ENCODE measurements at places on chromosomes 6 and 20.

DNA sequence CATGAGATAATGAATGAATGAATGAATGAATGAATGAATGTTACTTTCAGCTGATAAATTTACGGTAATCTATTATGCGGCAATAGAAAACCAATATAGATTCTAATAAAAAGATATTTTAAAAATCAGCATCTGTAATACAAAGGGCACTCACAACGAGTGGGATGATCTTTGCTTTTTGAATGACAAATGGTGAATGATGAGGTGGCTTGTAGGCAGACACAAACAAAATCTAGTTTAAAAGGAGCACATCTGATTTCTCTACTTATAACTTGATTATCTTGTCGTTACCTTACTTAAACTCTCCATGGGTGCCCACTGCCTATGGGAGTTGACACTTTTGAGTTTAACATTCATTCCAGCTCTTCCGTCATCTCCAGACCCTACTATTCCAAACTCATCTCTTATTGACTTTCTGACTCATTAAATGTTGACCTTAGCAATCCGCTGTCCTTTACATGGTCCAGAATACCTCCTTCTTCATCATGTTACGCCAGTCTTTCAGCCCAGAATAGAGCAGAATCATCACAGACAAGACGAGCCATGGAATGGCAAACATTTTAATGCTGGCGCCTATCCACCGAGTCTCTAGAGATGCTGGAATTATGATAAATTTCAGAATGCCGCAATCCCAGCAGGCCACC lies 41.3 kb downstream of the NHLRC1 start:
- no peak for DNase-seq

DNA sequence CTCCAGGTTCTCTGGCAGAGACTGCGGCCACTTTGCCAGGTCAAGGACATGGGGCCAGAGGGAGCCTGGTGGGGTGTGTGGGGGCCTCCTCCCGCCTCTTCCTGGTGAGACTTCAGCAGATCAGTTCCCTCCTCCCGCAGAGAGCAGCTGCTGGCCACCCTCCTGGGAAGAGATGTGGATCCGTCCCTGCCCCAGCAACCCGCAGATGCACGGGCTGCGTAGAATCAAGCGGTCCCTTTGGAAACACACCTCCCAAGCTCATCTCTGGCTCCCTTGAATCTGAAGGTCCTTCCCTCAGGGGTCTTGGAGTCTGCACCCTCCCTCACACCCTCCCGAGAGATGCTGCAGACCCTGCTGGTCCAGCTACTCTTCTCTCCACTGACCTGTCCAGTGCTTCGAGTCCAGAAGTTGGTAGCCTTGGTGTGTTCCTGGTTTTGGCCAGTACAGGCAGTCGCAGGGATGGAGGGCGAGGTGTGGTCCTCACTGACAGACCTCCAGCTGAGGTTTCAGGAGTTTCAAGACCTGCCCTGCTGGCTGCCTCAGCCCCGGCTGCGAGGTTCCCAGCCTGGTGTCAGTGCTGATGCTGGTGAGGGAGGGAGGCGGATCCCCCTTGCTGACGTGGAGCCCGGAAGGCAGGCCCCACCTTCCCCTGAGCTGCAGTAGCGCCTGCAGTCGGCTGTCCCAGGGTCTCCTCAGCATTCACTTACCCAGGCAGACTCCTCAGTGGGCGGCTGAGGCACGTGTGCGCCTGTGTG lies at the start of gene NPBWR2:
Gene NPBWR2, minus strand, starts transcription at position 585 of the 755 bp plus-strand sequence. CDS start 734 bp downstream, outside the sequence.
- DNase-seq = no peak

- no peak for DNase-seq
Observed at GRCh38 chr6:74720923-74721322, 484.9 kb downstream of the COL12A1 start.

- peak; percentile 8 for DNase-seq
Observed at GRCh38 chr6:72182337-72183246, 296.2 kb downstream of the RIMS1 start.

GRCh38 chr6:12012038-12012557 lies at the start of gene HIVEP1:
Gene HIVEP1, plus strand, starts transcription at chr6:12012312. Its CDS starts 3,317 bp downstream, at chr6:12015629.
- peak; percentile 43 for DNase-seq

DNA sequence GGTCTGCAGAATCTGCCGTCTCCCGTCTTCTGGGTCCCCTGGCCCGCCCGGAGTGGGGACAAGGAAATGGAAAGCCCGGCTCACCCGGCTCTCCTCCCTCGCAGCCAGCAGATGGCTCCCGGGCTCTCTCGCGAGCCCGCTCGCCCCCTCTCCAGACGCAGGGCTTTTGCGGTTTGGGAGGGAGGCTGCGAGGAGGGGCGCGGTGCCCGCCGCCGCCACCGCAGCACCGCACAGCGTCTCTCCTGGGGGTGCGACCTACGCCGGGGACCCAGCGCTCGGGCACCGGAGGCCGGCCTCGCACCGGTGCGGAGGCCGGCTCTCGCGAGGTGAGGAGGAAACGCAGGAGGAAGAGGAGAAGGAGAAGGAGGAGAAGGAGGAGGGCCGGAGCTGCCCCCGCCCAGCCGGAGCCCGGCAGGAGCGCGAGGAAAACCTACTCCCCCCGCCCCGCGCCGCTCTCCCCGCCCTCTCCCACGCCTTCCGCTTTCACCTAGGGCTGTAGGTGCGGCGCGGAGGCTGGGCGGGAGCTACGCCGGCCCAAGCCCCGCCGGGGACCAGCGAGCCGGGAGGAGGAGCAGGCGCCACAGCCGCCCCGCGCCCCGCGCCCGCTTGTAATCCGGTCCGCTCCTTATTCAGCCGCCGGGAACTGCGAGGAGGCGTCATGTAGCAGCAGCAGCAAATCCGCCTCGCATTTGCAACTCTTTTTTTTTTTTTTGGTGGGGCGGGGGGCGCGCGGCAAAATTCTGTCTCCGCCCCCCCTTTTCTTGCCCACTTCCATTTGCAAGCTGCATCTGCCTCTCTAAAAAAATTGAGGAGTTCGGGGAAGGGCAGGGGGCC lies at the start of gene CARMIL1:
Gene CARMIL1, plus strand, starts transcription at position 461 of the 834 bp plus-strand sequence. CDS start 422 bp downstream, outside the sequence.
- DNase-seq = peak; percentile 77

DNA sequence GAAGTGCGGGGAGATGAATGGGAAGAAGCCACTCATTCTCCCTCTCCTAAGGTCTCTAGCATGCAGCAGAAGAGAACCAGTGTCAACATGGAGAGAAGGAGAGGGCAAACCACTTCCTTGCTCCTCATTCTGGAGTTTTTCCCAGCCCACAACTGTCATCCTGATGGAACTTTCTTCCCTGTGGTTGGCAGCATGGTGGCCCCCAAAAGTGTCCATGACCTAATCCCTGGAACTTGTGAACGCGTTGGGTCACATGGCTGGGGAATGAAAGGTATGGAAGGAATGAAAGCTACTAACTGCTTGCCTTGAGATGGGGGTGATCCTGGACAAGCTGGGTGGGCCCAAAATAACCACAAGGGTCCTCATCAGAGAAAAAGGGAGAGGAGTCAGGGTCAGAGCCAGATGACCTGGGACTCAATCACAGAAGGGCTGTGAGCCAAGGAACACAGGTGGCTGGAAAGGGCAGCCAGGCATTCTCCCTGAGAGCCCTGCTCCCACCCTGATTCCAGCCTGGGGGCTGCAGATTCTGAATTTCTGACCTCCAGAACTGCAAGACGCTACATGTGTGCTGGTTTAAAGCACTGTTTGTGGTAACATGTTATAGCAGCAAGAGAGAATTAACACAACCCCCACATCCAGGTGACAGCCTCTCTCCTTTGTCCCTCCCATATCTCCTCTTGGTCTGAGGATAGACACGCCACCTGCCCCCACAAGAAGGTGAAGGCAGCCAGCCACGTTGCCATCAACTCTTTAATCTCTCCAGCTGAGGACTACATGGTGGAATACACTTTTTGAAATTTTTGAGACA lies 63.2 kb downstream of the PYGB start:
- DNase-seq = no peak

GRCh38 chr6:3013486-3013885 lies 13.8 kb downstream of the NQO2 start:
- DNase-seq = no peak

DNA sequence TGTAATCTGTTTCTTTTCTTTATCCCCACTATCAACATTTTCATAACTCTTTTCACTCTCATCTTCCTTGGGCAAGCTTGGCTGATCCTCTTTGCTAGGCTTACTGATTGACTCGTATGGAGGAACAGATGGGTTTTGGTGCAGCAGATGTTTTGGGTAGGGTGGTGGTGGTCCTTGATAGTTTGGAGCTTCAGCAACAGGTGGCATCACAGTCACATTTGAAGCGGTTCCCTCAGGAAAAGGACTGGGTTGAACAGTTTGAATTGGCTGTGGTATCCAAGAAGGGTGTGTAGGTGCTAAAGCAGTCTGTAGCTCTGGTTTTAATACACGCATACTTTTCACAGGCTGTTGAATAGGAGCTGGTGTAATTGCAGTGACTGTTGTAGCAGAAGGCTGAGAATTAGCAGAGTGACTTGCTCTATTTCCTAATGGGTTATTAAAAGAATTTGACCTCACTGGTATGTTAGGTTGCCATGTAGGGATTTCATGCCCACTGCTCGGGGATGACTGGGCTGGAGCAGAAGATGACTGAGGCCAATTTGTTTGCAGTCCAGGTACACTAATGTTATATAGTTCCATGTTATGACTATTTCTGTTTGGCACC lies 34.5 kb downstream of the LATS1 start:
- no peak for DNase-seq

- DNase-seq = no peak
Observed at GRCh38 chr6:132053511-132053910, 102.3 kb upstream of the CCN2 start.

GRCh38 chr6:13044390-13044789 lies 283.9 kb downstream of the TBC1D7 start:
- no peak for DNase-seq

- DNase-seq = no peak
Observed at GRCh38 chr6:155340464-155341129, 26.3 kb upstream of the TFB1M start.

DNA sequence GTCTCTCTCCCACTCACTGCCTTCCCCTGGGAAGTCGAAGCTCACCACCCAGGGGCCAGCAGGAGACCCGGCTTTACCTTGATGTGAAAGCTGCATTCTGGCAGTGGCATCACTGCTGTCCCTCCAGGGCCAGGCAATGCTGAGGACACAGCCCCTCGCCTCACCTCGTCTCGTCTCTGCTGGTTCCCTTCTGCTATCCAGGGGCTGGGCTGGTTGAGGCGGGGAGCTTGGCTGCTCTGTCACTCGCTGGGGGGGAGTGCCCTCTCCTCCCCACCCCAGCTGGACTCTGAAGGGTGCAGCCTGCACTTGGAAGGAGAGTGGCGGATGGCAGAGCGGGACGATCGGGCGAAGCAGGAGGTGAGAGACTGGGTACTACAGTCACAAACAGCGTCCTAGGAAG lies 12.7 kb upstream of the DSN1 start:
- no peak for DNase-seq

GRCh38 chr6:12968290-12968689 lies 251.7 kb downstream of the PHACTR1 start:
- no peak for DNase-seq

GRCh38 chr6:113620386-113620785 lies 236.8 kb upstream of the MARCKS start:
- DNase-seq = no peak

DNA sequence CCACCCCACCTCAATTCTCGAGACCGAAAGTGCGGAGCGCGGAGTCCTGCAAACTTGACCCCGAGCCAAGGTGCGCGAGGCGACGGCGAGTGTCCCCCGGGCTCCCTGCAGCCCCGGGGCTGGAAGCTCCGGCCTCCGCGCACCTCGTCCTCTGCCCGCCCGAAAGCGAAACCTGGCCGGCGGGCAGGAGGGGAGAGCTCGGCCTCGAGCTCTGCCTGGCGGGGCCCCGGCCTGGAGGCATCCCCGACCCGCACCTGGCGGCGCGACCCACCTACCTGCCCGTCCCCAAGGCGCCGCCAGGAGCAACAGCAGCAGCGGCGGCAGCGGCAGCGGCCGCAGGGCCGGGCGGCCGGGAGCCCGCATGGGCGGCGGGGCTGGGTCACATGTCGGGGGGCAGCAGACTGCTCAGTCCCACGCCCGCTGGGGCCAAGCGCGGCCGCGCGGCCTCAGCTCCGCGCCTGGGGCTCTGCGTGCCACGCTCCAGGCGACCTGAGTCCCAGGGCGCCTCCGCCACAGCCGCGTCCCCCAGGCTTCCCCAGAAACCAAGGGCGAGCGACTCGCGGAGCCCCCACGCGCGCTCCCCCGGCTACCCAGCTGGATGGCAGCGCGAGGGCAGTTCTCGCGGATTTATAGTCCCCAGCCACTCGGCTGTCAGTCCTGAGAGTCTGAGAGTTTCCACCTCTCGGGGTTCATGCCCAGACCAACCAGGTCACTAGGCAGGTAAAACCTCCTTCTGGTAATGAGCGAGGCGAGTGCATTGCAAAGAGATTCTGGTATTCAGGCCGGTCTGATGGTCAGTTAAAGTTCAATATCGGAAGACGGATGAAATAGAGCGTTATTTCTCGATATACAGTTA lies at the start of gene IL20RA:
Gene IL20RA, minus strand, starts transcription at position 600 of the 856 bp plus-strand sequence. Its CDS starts 237 bp downstream, at position 363.
- DNase-seq = peak; percentile 40

DNA sequence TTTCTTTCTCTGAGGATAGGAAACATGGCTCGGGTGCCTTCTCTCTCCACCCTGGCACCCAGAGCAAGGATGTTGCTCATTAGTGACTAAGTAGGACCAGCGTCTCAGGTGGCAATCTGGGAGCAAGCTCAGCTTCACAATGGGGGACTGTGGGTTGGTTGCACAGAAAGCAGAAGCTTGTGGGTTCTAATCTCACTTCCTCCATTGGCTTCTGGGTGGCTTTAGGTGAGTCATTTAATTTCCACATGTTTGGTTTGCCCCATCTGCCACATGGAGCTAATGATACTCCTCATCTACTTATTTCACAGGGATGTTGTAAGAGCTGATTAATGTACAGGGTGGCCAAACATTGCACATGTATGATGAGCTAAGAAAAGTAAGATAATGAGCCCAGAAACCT lies 54.8 kb upstream of the AKIRIN2 start:
- DNase-seq = peak; percentile 18

DNA sequence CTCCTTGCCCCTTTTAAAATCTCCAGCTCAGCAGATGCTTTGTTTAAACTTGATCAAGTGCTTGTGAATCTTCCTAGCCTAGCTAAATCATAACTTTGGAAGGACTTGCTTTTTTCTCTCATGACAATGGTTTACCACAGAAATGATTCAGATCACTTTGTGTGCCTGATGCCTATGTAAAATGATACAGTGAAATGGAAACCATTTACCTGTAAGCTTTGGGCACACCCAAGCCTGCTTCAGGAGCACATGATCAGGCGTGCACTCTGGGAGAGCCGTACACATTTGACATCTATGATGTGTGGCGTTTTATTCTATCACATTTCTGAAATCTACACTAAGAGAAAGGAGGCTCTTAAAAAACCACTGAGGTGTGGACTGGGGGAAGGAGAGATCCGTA lies 41.1 kb downstream of the PTPN1 start:
- no peak for DNase-seq

DNA sequence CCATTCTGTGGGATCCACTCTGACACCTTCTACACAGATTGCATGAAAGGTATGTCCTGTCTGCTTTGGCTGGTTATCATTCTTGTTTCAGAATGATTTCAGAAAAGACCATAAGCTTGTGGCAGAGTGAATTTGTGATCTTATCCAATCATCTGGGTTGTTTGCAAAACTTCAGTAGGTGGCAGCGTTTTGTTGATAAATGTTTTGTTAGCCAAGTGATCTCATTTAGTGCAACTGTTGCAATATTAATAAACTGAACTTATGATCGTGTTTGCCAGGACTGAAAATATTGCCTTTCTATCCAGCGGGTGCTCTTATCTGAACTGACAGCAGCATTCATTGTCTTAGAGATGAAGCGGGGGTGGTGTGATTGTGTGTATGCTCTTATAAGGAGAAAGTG lies 613.2 kb upstream of the NOX3 start:
- DNase-seq = no peak

All from midbrain (tissue), 1 donor.